AG08396 (cell line): ENCODE measurements at places on chromosomes 6 and 20.

DNA sequence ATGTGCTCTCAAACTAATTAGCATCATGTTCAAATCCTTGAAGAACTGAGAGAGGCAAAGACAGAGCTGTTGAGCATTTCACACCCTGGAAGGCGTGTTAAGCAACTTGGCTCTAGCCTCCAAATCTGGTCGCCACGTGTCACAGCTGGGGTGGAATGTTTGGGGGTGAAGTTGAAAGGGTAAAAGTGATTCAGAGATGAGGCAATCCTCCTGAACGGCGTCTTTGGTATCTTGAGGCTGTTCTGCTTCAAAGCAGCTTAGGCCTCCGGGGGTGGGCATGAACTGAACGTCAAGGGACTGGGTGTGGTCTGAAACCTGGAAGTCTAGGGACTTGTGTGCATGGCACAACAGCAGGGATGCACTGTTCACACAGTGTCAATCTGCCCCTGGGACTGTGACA lies 62.3 kb downstream of the TRAM2 start:
- DNase-seq: peak; percentile 43

DNA sequence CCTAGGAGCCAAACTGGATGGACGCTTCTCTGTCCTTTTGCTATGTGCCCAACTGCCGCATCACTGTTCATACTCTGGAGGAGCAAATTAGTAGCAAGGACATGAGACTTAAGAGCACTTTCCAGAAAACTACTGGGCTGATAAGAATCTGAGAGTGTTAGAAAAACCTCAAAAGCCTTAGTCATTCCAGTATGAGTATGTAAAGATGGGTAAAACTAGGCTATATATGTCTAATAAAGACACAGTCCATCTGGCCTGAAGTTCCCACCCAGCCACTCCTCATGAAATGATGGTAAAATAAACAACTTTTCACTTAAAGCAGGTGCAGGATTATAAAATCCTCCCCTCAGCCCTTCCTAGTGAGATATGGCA lies 30.6 kb downstream of the SHLD1 start:
- DNase-seq: no peak

GRCh38 chr20:5211803-5212714 lies 85.3 kb downstream of the CDS2 start:
- DNase-seq: no peak

GRCh38 chr20:6886065-6886729 lies 118.7 kb downstream of the BMP2 start:
- no peak for DNase-seq

GRCh38 chr6:29919506-29920445 lies 22.6 kb upstream of the HLA-A start:
- no peak for DNase-seq

- no peak for DNase-seq
These were observed 797 bp downstream of the PBX2 start for GRCh38 chr6:32189069-32189741.

DNA sequence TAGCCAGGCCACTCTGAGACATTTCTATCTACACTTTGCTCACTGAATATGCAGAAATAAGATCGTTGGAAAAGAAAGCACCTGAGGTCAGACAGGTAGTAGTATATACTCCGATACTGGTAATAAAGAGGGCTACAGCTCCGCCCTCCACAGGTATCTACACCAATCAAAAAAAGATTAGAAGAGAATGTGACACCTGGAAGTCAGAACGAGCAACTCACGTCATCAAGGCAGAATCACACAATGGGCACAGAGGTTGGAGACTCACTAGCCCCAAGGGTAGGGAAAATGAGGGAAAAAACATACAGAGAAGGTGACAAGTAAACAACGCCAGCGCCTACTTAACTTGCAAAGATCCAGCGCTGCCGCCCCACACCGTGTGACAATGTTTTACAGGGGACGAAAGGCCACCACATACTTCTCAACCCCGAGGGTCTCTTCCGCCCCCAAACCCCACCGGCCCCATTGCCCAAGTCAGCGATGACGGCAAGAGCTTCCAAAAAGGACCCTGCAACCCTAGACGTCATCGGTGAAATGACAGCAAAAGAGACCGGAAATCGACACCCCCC lies 653 bp downstream of the LMBRD1 start:
- peak; percentile 4 for DNase-seq

DNA sequence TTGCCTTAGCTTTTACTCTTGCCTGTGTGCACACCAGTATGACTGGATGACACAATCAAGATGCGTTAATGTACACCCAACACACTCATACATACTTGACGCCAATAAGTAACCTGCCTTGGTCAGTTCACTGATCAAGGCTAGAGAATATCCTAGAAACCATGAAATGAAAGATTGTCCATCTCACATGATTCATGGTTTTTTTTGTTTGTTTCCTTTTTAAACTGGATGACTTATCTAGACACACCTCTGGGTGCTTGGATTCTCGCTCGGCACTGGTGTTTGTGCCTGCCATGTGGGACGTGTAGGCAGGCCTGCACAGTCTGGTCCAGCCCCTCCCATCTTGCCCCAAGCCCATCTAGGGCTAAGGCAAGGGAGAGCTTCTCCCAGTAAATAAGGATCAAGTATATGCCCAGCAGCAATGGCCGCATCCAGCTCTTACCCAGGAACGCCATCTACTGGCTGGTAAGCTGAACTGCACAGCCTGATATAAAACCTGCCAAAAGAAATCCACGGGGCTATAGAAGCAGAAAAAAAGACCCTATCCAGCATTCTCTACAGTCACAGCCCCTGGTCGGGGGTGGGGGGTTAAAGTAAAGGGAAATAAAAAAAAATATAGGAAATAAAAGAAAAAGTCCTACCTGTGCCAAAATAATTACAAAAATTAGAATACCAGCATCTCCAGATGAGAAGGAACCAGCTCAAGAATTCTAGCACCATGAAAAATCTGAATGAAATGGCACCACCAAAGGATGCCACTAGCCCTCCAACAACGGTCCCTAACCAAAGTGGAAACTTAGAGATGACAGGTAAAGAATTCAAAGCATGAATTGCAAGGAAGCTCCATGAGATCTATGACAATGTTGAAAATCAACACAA lies 73.3 kb downstream of the OTOR start:
- DNase-seq: peak; percentile 50

- DNase-seq: no peak
These were observed 2.8 kb downstream of the HECA start for GRCh38 chr6:139137706-139138105.

GRCh38 chr6:28867086-28867409 lies 56.7 kb downstream of the TRIM27 start:
- no peak for DNase-seq
